ENCODE measurements at places on chromosomes 7 and 10. TPM values are rescaled to one million over a fixed set of nuclear protein-coding genes. Genes with fewer than 3 reads are reported as not detected.

TMEM176B gene
- 291 TPM for polyA plus RNA-seq

CALML5 gene
- polyA plus RNA-seq, result not detected

CDC14C gene
- polyA plus RNA-seq, result 0.06 TPM

GRCh38 chr10:33193701-33194521, 140.6 kb downstream of the NRP1 start:
- H3K27me3 ChIP-seq, result no peaks in the 10 kb centered on the region
- no peaks in the 10 kb centered on the region for H3K36me3 ChIP-seq
- H3K4me3 ChIP-seq, result no peak overlapping the region

DNA sequence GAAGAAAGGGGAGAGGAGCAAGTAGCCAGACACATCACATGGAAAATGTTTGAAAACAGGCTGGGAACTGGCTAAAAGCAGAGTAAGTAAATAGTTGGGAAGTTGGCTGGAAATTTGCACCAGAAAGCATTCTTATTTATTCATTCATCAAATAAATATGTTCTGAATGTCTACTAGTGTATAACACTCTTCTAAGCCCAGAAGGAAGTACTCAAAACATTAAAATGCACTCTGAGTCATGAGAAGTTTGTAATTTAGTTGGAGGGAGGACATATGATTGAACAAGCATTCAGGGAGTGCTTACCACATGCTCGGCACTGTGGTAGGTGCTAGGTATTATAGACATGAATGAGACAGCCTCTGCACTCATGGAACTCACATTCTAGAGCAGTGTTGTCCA, 37.0 kb upstream of the CNNM1 start:
- no peaks in the 10 kb centered on the region for H3K4me1 ChIP-seq
- no peaks in the 10 kb centered on the region for H3K36me3 ChIP-seq
- H3K27me3 ChIP-seq, result no peaks in the 10 kb centered on the region
- no peak overlapping the region for H3K27ac ChIP-seq
- no peak overlapping the region for H3K4me3 ChIP-seq

- peak; percentile 26 for DNase-seq
- no peaks in the 10 kb centered on the region for H3K36me3 ChIP-seq
- H3K27me3 ChIP-seq, result no peaks in the 10 kb centered on the region
- no peak overlapping the region for H3K27ac ChIP-seq
Measured at GRCh38 chr10:36109399-36110023, 467.4 kb upstream of the FZD8 start.

DNA sequence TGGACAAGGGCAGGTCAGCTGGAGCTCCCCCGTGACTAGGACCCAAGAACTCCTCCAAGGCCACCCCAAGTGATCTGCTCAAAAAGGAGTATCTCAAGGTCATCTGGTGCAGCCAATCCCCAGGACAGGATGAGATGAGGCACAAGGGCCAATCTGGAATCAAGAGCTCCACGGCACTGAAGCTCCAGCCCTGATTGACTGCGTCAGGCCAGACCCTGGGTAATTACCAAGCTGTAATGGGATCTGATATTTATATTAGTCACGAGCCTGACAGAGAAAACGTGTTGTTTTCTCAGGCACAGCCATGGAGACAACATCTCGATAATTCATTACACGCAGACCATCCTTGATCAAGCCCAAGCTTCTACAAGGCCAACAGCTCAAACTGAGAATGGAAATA, 4.2 kb downstream of the KCNMA1 start:
- no peak overlapping the region for H3K27ac ChIP-seq
- peaks cover 32% of the 10 kb centered on the region for H3K27me3 ChIP-seq
- H3K36me3 ChIP-seq, result no peaks in the 10 kb centered on the region
- H3K4me3 ChIP-seq, result no peak overlapping the region

GRCh38 chr7:22859641-22860290, 37.1 kb upstream of the TOMM7 start:
- H3K36me3 ChIP-seq, result peaks cover 6% of the 10 kb centered on the region
- no peaks in the 10 kb centered on the region for H3K4me1 ChIP-seq
- DNase-seq, result no peak
- H3K27ac ChIP-seq, result no peak overlapping the region
- H3K27me3 ChIP-seq, result no peaks in the 10 kb centered on the region

DNA sequence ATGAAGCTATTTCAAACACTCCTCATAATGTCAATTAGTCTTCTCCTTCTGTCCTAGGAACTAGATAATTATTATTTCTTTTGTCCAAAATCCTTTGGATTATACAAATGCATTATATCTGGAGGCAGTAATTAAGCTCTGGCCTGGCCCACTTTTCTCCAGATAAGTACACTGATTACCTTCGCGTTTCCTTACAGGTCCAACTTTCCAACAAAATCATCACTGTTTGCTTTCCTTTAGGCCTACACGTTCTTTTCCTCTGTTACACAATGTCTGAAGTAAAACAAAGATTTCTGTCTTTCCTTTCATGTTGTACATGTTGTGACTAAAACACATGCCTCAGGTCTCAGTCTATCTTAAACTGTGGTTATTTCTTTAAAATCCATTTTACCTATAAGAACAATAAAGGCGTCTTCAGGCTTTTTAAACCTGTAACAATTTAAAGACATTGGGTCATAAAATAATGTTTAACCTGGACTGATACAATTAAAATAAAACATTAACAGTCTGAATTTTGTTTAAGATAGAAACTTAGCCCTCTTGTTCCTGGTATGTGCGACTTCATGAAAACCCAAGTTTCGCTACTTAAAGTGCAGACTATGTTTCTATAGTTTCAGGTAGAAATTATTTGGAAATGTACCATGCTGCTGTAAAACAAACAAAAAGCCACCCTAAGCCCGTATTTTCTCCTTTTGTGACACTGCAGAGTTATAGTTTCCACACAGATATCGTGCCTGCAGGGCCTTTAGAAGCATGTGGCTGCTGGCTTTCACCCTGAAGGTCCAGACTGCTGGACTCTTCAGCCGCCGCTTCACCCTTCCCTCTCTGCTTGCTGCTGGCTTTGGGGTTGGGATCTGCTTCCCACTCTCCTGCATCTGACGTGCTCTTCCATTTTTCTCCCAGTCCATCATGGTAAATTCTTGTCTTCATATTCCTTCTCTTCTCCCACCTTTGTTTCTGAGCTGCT, 381.7 kb downstream of the DPP6 start:
- H3K27me3 ChIP-seq, result no peaks in the 10 kb centered on the region
- H3K4me3 ChIP-seq, result no peak overlapping the region
- H3K36me3 ChIP-seq, result no peaks in the 10 kb centered on the region
- no peak overlapping the region for H3K27ac ChIP-seq

- H3K4me1 ChIP-seq, result no peaks in the 10 kb centered on the region
- H3K27ac ChIP-seq, result no peak overlapping the region
- no peaks in the 10 kb centered on the region for H3K27me3 ChIP-seq
- H3K4me3 ChIP-seq, result no peak overlapping the region
Measured at GRCh38 chr7:79862447-79863210, 272.0 kb upstream of the GNAI1 start.

DNA sequence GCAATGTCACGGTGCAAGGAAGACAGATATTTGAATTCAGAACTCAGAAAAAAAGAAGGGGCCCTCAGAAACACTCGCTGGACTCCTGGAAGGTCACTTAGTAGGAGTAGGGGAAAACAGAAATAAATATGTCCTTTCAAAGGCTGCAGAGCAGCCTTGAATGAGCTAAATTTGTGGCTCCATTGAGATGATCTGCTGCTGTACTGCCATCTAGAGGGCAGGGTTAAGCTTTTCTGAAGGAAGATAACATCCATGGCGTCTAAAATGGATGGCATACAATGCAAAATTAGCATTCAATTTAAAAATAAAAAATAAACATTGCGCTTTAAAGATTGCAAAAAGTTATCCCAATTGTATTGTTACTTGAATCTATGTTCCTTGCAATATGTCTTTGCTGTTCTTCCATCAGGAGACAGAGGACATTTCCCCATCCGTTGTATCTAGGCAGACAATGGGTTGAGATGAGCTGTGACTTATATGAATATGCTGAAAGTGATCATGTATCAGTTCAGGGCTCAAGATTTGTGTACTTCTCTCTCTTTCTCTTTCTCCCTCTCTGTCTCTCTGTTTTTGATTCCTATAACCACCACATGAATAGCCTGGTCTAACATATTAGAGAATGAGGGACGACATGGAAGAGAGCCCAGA, 642.2 kb downstream of the SH2D4B start:
- H3K4me3 ChIP-seq, result no peak overlapping the region
- H3K4me1 ChIP-seq, result no peaks in the 10 kb centered on the region
- no peak for DNase-seq
- no peaks in the 10 kb centered on the region for H3K27me3 ChIP-seq
- no peak overlapping the region for H3K27ac ChIP-seq

GRCh38 chr7:133230591-133231194, 22.2 kb upstream of the EXOC4 start:
- no peak for DNase-seq
- no peaks in the 10 kb centered on the region for H3K4me1 ChIP-seq
- no peaks in the 10 kb centered on the region for H3K36me3 ChIP-seq
- no peak overlapping the region for H3K4me3 ChIP-seq

DNA sequence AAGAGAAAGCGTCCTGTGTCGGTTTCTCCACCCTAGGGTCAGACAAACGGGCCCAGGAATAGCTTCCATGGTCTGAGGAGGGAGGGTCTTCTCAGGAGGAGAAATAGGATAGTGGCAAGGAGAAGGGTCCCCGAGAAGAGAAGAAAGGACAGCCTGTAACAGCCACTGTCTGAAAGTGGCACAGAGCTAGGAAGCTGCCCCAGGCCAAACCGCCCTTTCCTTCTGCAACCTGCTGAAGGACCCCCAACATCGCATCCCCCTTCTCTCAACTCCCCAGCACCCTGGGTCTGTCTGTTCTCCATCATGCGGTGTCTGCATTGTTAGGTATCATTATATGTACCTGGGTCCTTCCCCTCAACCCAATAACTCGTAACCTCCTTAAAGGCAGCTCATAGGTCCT, 47.1 kb downstream of the COL17A1 start:
- H3K36me3 ChIP-seq, result peaks cover 1% of the 10 kb centered on the region
- no peaks in the 10 kb centered on the region for H3K27me3 ChIP-seq
- no peaks in the 10 kb centered on the region for H3K4me1 ChIP-seq
- no peak overlapping the region for H3K27ac ChIP-seq

DNA sequence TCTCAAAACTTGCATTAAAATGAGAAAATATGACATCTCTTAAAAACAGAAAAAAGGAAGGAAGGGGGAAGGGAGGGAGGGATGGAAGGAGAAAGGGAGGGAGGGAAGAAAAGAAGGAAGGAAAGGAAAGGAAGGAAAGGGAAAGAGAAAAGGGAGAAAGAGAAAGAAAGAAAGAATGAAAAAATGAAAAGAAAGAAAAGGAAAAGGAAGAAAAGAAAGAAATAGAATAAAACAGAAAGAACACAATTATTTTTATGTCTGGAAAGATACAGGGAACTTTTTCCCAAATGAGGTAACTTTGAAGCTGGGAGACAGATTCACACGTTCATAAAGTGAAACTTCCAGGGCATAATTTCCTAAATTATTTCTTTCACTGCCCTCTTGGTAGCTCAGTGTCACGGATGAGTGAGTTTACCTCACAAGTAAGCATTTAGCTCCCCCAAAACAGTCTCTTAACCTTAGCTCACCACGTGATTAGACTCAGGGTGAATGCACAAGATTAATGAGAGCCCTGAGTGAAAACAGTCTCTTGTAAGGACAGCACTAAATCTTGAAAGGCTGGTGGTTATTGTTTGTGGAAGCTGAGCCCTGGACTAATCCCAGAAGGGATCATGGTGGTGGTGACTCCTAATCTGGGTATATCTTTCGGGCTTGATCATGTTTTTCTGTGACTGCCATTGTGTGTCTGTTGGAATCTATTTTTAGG, 74.1 kb upstream of the HDAC9 start:
- no peaks in the 10 kb centered on the region for H3K36me3 ChIP-seq
- no peaks in the 10 kb centered on the region for H3K27me3 ChIP-seq
- H3K4me1 ChIP-seq, result peaks cover 12% of the 10 kb centered on the region
- H3K27ac ChIP-seq, result no peak overlapping the region

DNA sequence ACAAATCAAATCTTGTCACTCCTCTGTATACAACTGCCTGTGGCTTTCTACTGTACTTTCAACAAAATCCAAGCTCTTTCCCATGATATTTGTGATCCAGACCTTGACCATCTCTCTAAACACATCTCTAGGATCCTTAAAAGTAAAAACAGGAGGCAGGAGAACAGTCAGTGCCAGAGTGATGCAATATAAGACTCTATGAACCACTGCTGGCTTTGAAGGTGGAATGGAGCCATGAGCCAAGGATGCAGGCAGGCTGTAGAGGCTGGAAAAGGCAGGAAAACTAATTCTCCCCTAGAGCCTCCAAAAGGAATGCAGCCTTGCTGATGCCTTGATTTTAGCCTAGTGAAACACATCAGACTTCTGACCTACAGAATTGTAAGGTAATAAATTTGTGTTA, 45.5 kb upstream of the LRRN3 start:
- no peaks in the 10 kb centered on the region for H3K36me3 ChIP-seq
- no peak for DNase-seq
- no peaks in the 10 kb centered on the region for H3K4me1 ChIP-seq
- no peaks in the 10 kb centered on the region for H3K27me3 ChIP-seq
- H3K4me3 ChIP-seq, result no peak overlapping the region
